CD4-positive, alpha-beta T cell treated with Interleukin-2 at 100 ng/mL for 4 hours (primary cell): ENCODE measurements at places on chromosomes 1 and 21.

DNA sequence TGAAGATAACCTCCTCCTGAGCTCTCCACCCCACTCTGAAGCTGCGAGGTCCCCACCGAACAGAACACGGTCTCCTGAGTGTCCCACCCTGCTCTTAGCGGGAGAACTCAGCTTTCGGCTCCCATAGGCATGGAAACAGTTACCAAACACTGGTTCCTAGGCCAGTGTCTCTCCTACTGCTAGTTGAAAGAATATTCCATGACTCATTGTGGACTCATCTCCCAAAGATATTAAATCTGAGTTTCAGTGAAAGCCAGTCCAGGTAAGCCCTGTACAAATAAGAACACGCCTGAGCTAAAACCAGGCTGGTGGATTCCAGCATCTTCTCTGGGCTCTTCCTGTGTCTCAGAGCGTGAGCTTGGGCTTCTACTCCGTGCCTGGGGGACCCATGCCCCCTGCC, 107.5 kb upstream of the CLDN14 start:
- DNase-seq: no peak

GRCh38 chr1:155253797-155254196, 1.5 kb downstream of the ENTREP3 start:
- no peak for DNase-seq

- no peak for DNase-seq
These were observed 22.4 kb upstream of the NTPCR start for GRCh38 chr1:232927830-232928505.

DNA sequence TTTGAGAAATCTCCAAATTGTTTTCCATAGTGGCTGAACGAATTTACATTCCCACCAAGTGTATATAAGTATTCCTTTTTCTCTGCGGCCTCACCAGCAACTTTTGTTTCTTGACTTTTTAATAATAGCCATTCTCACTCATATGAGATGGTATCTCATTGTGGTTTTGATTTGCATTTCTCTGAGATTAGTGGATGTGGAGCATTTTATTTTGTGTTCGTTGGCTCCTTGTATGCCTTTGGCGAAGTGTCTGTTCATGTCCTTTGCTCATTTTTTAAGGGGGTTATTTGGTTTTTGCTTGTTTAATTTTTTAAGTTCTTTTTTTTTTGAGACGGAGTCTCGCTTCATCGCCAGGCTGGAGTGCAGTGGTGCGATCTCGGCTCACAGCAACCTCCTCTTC, 45.1 kb upstream of the MPC2 start:
- no peak for DNase-seq

DNA sequence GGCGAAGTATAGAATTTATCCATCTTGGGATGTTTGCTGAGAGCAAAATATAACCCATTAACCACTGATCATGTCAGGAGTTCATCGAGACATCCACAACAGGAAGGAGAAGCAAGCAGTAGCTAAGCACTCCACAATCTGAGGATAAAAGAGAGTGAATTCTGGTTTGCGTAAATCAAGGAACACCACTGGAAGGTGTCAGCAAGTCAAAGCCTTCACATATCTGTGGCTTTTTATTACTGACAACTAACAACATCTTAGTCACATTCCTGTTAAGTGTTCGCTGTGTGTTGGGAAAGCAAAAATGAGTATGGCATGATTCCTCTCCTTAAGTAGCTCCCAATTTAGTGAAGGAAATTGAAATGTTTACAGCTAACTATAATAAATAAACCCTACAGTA, 44.5 kb upstream of the DARS2 start:
- no peak for DNase-seq

DNA sequence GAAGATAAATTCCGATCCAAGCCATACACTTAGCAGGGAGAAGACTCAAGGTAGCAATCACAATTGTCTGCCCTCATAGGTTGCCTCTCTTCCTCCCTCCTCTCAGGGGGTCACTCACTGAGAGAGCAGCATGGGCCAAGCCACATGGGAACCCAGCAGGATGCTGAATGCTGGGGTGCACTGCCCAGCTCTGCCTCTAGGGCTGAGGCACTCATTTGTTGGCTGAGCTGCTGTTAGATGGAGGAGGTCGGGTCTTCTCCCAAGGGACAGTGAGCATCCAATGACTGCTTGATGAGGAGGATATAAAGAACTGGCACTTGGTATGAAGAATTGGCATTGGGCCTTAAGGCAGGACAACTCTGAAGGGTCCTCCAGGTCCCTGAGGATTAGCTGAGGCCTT, 418.8 kb downstream of the SIPA1L2 start:
- DNase-seq: no peak

GRCh38 chr1:30730346-30731108, 7.1 kb upstream of the MATN1 start:
- no peak for DNase-seq

DNA sequence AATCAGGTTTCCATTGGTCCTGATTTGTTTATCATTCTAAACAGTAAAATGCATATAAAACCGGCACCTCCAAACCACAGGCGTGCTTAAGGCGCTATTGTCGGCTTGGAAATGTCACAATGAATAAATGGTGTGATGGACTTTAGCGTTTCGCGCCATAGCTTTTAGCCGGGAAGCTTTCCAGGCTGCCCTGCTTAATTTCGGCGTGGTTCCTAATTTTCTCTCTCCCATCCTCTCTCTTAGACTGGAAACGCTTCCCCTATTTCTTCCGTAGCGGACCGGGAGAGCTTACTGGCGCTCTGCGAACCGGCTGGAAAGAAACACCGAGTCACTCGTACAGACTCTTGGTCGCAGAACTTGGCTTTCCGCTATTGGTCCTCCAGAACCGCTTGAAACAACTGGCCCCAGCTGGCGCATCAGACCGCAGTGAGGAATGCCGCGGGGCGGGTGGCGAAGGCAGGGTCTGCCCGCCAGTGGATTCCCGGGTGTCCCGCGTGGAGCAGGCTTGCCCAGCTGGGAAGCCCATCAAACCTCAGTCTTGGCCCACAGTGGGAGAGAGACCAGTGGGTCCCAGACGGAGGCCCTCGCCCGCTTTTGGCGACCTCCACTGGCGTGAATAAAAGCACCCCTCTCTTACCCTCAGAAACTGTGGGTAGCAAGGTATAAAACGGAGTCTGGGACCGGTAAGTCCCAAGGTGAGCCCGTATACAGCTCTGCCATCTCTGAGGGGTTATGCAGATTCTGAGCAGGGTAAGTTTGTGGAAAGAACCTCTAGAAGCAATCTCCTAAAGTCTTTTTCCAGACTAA, 4.0 kb upstream of the LHX8 start:
- DNase-seq: no peak

DNA sequence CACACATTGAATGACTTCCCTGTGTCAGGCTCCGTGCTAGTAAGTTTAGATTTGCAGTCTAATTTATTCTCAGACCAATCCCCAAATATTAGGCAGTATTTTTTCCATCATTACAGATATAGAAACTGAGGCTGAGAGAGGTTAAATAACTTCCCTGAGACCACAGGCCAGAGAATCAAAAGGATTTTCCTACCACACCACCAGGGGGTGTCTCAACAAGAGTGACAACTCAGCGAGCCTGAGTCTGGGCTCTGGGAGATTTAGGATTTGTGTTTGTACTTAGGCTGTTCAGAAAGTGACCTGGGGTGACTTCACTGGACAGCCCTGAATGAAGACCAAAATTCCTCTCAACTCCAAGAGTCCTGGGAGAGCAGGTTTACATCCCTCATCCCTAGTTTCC, 13.3 kb upstream of the LCE5A start:
- DNase-seq: no peak

DNA sequence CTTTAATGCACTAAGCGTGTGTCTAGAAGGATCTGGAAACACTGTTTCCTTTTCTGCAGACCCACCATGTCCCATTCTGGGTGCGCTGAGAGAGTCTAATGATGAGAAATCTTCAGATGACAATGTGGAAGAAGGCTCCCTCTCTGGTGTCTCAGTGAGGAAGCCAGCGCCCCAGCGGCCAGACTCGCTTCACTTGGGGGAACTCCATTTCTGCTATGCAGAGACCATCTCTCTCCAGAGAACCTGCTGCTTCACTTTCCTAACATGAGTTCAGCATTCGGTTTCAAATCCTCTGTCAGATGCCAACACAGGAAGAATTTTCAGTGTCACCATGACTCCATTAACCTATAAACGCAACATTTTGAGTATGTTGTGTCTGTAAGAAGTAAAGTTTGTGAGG, 121.8 kb downstream of the SYF2 start:
- DNase-seq: no peak
